ENCODE measurements at places on chromosomes 4 and X.

GRCh38 chr4:183424109-183424744 lies 20.2 kb upstream of the CDKN2AIP start:
- no peak for DNase-seq

DNA sequence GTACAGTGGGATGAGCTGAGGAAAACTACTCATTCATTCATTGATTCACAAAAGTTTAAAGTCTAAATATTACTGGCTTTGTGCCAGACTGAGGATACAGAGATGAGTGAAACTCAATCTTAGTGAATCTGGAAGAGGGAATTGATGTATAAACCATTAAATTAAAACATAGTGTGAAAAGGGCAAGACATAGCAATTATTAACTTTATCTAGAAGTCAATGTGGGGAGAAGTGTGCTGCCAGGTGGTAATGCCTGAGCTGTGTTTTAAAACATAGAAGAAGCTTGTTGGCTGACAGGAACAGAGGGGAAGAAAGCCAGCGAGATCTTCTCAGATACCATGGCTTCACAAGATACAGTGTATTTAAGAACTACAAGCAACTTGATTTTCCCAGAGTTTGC lies 153.4 kb downstream of the BMPR1B start:
- DNase-seq: no peak

- no peak for DNase-seq
Measured at GRCh38 chrX:153773741-153774575, 6.9 kb upstream of the SRPK3 start.

DNA sequence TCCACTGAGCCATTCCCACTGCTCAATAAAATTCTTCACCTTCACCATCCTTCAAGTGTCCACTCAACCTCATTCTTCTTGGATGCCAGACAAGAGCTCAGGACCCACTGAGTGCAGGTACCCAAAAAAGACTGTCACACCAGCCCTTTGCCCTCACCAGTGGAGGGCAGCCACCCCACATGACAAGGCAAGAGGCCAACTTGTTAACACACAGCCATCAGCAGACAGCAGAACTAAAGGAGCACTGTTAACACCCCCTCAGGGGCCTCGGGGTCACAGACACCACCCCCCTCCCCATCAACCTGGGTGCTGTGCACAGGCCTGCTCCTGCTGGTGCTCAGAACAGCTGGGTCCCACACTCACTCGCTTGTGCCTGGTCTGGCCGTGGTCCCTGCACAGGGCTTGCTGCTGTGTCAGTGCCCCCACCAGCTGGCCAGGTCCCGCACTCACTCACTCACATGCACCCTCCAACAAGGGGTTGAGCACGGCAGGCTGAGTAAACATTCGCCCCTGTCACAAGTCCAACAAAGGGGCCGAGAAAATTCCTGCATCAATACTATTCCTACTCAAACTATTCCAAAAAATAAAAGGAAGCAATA lies 54.1 kb downstream of the ATRX start:
- DNase-seq: no peak

GRCh38 chr4:54930226-54930625 lies 195.2 kb downstream of the KDR start:
- DNase-seq: no peak

DNA sequence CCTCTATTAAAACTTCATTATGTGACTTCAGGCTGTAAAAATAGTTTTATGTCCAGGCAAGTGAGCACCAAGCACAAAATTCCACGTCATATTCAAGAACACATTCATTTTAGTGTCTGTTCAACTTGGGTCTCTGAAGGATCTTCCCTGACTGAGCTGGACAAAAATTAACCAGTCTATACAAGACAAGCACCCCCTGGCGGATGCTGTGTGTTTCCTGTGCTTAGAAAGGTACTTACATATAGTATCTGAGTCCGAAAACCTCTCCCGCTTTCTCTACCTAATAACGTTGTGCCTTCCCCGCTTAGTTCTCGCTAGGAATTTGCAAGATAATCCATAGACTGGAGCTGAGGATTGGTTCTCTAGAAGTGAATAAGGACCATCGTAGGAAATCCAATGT lies 2214.5 kb upstream of the TENM3 start:
- no peak for DNase-seq

GRCh38 chr4:162804351-162804924 lies 362.3 kb downstream of the NAF1 start:
- DNase-seq: no peak

DNA sequence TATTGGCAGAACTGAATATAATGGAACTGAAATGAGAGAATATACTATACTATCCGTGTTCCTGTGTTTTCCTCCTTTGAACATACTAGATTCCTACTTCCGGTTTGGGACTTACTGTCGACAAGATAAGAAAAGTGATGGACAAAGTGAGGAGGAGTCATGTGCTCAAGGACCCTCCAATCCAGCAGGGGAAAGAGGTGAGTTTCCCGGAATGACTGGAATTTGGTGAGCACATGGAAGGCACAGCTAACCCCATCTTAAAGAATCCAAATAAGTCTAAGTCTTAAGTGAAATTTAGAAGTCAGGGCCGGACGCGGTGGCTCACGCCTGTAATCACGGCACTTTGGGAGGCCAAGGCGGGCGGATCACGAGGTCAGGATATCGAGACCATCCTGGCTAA lies 36.6 kb upstream of the SH3D19 start:
- no peak for DNase-seq

GRCh38 chr4:70915874-70916559 lies 13.8 kb downstream of the MOB1B start:
- no peak for DNase-seq

DNA sequence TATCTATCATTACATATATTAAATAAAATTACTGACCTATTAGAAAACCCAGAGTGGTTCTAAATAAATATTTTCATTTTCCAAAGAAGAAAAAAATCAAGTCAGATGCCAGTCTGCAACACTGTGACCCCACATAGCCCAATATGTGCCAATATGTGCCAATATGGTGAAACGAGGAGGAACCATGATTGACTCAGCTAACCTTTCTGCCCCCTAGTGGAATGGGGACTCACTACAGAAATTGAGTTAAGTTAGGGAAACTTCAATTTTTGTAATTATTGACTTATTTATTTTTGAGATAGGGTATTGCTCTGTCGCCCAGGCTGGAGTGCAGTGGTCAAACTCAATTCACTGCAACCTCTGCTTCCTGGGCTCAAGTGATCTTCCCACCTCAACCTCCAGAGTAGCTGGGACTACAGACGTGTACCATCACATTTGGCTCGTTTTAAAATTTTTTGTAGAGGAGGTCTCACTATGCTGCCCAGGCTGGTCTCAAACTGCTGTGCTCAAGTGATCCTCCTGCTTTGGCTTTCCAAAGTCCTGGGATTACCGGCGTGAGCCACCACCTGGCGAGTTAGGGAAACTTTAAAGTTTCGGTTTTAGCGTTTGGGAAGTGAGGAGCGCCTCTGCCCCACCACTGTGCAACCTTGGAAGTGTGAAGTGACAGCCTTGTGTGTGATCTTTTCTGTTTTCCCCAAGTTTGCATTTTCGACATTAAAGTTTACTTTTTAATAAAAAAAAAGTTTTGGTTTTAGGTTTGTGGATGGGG lies 116.8 kb upstream of the SHISA3 start:
- DNase-seq: no peak

DNA sequence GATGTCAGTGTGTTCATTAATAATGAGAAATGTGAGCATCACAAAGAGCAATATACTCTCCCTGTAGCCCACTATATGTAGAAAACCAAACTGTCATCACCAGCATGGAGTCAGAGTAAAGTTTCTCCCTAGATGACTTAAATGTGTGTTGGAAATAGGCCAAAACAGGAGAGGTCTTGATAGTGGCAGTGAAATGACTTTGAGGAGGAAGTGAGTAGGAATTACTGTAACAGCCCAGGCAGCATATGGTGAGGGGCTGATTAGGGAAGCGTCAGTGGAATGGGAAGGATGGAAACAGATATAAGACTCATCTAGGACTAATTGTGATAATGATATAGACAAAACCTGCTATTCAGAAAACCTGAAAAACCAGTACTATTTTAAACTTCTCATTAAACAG lies 83.9 kb downstream of the ATXN3L start:
- no peak for DNase-seq

DNA sequence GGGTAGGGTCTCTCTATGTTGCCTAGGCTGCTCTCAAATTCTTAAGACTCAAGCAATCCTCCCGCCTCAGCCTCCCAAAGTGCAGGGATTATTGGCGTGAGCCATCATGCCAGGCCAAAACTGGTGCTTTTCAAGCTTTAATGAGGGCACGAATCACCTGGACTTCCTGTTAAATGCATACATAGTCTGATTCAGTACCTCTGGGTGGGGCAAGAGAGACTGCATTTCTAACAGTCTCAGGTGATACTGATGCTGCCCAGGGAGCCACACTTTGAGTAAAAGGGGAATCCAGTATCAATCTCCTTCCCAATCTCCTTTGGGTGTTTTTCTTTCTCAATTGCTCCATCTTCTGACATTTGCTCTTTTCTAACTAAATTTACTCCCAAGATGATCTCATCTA lies 96.5 kb downstream of the SH3RF1 start:
- no peak for DNase-seq

DNA sequence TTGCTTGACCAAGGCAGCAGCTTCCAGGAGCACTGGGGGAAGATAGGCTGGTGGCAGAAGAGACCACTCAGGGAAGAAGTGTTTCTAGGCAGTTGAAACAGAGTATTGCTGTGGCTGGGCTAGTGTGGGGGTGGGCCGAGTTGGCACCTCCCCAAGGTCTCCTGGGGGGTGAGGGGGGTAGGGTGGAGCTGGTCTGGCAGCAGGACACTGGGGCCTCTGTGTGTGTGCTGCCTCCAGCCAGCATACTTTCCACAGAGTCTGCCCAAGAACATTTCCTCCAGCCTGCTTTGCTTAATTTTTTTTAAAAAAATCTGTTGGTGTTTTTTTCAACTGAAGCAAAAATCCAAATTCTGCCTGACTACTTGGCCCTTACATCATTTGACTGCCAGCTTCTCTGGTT lies 4.0 kb downstream of the ITIH6 start:
- no peak for DNase-seq

GRCh38 chr4:125992891-125993290 lies 678.1 kb downstream of the FAT4 start:
- no peak for DNase-seq

DNA sequence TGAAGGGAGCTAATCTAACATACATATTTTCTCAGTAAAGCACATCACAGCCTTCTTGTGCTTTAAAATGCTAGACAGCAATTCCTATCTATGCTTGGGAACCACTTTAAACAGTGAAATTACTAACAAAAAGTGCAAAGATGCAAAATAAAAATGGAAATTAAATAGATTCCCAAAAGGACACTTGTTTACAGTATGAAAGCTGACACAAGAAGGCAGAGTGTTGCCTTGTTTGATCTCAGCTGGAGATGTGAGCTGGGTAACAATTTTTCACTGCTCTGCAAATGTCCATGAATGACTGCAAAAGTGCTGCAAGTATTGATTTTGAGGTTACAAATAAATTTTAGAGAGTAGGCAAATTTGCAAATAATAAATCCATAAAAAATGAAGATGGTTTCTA lies 22.3 kb downstream of the GRIA2 start:
- DNase-seq: no peak

GRCh38 chr4:166049036-166049435 lies 176.0 kb downstream of the TLL1 start:
- no peak for DNase-seq

DNA sequence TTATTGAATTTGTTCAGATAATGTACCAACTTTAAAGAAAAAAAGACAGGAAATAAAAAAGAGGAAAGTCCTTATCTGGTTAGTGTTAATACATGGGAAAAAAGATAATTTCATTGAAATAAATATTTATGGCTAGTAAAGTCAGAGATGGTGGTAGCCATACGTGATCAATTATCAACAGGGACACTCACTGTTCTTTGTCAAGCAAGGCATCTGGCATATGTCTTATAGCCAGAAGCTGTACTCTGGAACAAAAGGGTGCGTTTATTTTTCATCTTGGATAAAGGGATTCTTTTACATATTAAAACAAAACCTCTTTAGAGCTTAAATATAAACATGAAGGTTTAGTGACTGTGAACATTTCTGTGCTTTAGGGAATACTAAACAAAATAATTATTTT lies 26.7 kb downstream of the HDX start:
- no peak for DNase-seq

- no peak for DNase-seq
Measured at GRCh38 chr4:19213388-19213787, 1038.3 kb upstream of the SLIT2 start.

GRCh38 chr4:159370286-159370685 lies 267.4 kb downstream of the RAPGEF2 start:
- no peak for DNase-seq

- no peak for DNase-seq
Measured at GRCh38 chr4:7587433-7588405, 153.0 kb upstream of the PSAPL1 start.

- DNase-seq: no peak
Measured at GRCh38 chr4:5079581-5079980, 28.3 kb downstream of the STK32B start.

GRCh38 chrX:66004928-66005829 lies 34.7 kb downstream of the VSIG4 start:
- no peak for DNase-seq

- DNase-seq: no peak
Measured at GRCh38 chrX:24983931-24984330, 31.8 kb downstream of the ARX start.

DNA sequence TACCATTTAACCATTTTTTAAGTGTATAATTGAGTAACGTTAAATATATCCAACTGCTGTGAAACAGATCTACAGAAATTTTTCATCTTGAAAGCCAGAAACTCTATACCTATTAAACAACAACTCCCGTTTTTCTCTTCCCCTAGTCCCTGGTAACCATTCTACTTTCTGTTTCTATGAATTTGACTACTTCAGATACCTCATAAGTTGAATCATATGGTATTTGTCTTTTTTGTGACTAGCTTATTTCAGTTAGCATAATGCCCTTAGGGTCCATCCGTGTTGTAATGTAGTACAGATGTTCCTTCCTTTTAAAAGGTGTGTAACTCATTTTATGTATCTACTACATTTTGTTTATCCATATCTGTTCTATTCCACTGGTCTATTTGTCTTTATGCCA lies 48.7 kb downstream of the STAG2 start:
- DNase-seq: no peak

GRCh38 chrX:81240701-81241331 lies 38.9 kb downstream of the SH3BGRL start:
- DNase-seq: no peak
